Stimulated activated CD4-positive, alpha-beta T cell treated with anti-CD3 and anti-CD28 coated beads, Interleukin-2, amount 100 ng/mL, for 48 hours (primary cell): ENCODE measurements at places on chromosomes 7 and 10.

DNA sequence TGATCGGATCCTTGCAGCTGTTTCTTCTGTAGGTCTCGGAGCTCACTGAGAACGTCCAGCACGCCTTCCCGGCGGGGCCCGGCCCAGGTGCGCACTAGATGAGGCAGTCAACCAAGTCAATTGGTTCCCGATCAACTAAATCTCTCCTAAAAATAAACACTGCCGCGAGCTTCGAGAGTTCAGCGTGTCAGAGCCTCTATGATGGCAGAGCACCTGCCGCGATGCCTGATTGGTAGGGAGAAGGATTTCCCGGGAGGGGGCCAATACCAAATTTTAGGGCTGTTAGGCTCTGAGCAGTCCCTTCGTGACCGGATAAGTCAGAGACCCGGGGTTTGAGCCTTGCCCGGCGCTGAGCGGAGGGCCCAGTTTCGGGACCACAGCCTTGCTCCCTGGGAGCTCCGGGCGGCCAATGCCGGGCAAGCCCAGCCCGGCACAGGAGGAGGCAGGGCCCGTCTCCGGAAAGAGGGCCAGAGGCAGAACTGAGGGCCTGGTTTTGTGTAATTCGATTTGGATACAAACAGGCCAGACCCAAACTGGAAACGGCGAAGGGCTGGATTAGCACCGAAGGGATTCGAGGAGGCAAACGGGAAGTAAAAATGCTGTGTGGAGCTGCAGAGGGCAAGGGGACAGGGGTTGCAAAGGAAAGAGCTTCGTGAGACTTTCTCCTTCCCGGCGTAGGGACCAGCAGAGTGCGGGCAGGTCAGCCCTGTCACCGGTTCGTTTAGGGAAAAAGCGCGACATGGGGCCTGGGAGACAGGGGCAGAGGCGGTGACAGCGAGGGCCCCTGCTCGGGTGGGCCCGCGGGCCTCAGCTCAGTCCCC lies 569 bp downstream of the SLC26A5 start:
- no peak for DNase-seq

GRCh38 chr10:116689744-116690143 lies 52.6 kb downstream of the HSPA12A start:
- no peak for DNase-seq

DNA sequence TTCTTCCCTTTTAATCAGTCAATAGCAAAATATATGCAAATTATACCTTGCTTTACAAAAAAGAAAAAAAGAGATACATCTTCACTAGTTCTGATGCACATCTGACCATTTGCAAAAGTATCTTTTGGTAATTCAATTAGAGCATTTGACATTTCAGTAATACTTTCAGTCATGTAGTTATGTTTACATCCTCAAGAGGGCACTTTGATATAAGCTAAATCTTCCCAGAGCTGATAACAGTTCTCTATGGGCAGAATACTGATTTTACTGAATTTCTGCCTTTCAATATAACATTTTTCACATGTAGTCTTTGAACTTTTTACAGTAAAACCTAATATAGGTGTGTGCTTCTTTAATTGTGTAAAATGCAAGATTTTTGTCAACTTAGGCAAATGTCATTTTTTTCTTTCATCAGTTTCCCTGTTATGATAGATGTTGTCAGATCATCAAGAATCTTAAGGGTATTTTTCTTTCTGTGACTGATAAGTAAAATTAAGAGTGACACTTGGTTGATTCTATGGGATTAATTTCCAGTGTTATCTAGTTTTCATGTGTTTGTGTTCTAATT lies 703.5 kb upstream of the SEMA3D start:
- no peak for DNase-seq

GRCh38 chr7:26618898-26619297 lies 245.5 kb downstream of the SKAP2 start:
- no peak for DNase-seq

DNA sequence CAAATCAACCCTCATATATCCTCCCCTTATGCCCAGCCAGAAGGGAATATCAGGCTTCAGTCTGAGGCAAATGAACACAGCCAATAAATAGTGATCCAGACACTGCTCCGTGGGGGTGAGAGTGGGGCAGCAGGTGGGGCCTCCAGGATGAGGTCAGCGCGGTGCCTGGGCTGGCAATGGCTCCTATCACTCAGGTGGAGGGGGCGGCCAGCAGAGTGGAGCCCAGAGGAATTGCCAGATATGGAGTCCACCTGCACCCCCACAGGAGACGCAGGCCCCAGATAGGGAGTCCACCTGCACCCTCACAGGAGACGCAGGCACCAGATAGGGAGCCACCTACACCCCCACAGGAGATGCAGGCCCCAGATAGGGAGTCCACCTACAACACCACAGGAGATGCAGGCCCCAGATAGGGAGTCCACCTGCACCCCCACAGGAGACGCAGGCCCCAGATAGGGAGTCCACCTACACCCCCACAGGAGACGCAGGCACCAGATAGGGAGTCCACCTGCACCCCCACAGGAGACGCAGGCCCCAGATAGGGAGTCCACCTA lies 78.0 kb upstream of the PPP2R2D start:
- DNase-seq, result no peak
